ENCODE measurements at places on chromosomes 16 and 17. TPM values are rescaled to one million over a fixed set of nuclear protein-coding genes. Genes with fewer than 3 reads are reported as not detected.

Gene SEPTIN1
- polyA plus RNA-seq: 249 TPM

Gene USP43
- polyA plus RNA-seq: not detected

Gene DOC2B
- not detected for polyA plus RNA-seq

Gene GUCY2D
- polyA plus RNA-seq: not detected

Gene SNX20
- polyA plus RNA-seq: 50.4 TPM

Gene PRSS33
- polyA plus RNA-seq: 0.99 TPM

Gene KRTAP9-2
- polyA plus RNA-seq: not detected

Gene ZNF205
- polyA plus RNA-seq: not detected
